Vagina (tissue), 2 donors: ENCODE measurements at places on chromosomes 3 and 15. TPM values are rescaled to one million over a fixed set of nuclear protein-coding genes. Genes with fewer than 3 reads are reported as not detected.

- no peak for DNase-seq
Measured at GRCh38 chr3:46935989-46936558, 40.5 kb downstream of the CCDC12 start.

Gene MUC4
- 36.1 TPM for total RNA-seq

Gene GALNT15
- total RNA-seq = 225 TPM

Gene LDHAL6B
- total RNA-seq = not detected

Gene RTP1
- not detected for total RNA-seq

DNA sequence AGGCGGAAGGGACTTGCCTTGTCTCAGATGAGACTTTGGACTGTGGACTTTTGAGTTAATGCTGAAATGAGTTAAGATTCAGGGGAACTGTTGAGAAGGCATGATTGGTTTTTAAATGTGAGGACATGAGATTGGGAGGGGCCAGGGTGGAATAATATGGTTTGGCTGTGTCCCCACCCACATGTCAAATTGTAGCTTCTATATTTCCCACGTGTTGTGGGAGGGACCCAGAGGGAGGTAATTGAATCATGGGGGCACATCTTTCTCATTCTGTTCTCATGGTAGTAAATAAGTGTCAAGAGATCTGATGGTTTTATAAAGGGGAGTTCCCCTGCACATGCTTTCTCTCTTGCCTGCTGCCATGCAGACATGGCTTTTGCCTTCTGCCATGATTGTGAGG lies 89.2 kb downstream of the CGGBP1 start:
- DNase-seq = no peak

Gene ZDHHC3
- total RNA-seq = 83.5 TPM

DNA sequence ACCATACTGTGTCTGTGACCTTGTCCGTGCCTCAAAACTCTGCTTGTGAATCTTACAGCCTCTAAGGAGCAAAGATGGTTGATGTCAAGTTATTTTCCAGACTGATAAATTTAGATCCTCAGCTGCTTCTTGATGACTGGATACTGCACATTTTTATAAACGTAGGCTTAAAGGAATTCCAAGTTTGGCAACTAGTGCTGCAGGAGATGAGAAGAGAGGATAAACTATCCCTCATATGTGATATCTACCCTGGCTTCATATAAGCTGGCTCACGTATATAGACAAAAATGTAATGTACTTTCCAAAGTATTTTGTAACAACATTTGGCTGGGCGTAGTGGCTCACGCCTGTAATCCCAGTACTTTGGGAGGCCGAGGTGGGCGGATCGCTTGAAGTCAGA lies 89.6 kb downstream of the GMPS start:
- DNase-seq = no peak

- no peak for DNase-seq
Measured at GRCh38 chr15:99719096-99719541, 14.1 kb downstream of the LYSMD4 start.

DNA sequence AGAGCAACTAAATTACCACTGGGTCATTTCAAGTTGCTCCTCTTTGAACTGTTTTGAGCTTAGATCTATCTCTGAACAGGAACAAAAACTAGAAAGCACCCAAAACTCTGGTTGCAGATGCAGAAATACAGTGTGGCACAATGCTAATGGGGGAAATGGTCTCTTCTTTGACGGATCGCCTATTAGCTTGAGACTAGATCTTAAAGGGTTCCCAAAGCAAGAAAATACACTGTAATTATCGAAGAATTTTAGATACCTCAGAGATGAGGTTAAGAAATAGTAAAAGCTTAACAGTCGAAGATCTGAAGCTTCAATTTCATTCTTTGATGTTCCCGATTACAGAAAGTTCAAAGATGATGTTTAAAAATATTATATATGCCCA lies 818 bp downstream of the PPP1R2 start:
- DNase-seq = no peak

DNA sequence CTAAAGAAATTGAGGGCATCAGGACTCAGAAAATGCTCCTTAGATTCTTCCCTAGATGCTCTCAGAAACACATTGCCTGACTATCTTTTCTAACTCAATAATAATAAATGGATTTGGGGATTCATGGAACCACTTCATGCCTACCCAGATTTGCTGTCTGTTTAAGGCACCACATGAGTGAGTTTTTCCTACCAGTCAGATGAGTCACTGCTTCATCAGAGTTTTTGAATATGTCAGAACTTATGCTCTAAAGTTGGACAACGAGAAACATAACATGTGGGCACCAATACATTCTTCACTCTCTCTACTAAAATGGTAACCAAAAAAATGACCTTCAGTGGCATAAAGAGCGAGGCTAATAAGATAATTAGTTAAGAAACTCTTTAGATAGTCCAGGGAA lies 1135.1 kb downstream of the TUSC7 start:
- no peak for DNase-seq

- no peak for DNase-seq
Measured at GRCh38 chr3:112546216-112546759, 15.5 kb downstream of the ATG3 start.

Gene OR5K2
- total RNA-seq = not detected

DNA sequence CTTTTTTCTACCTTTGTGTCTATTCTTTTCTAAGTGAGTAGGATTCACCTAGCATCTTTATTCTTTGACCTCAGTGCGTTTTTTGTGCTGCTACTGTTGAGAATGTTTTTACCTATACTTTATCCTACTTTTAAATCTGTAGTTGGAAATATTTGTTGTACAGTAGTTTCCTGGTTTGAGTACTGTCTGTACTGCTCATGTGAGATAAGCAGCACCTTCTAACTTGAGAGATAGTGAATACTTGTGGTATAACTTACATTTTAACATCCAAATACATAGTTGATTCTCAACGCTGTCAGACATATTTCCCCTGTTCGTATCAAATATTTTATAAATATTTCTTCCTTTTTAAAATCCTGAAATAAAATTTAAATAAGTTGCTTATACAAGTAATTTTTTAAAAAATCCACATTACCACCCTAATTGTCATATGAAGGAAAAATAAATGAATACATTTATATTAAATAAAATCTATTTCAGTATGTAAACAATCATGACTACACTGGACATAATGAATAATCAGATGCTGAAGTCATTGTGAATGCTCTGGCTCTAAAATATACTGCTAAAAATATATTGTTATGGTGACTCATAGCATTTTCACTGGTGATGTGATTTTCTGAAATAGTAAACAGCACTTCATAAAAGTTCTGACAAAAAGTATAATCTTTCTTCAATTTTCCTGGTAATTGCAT lies 17.4 kb downstream of the ATP11B start:
- no peak for DNase-seq
